ENCODE measurements at places on chromosomes 11 and 22.

- DNase-seq, result no peak
These were observed 44.2 kb downstream of the NAV2 start for GRCh38 chr11:19756675-19757475.

DNA sequence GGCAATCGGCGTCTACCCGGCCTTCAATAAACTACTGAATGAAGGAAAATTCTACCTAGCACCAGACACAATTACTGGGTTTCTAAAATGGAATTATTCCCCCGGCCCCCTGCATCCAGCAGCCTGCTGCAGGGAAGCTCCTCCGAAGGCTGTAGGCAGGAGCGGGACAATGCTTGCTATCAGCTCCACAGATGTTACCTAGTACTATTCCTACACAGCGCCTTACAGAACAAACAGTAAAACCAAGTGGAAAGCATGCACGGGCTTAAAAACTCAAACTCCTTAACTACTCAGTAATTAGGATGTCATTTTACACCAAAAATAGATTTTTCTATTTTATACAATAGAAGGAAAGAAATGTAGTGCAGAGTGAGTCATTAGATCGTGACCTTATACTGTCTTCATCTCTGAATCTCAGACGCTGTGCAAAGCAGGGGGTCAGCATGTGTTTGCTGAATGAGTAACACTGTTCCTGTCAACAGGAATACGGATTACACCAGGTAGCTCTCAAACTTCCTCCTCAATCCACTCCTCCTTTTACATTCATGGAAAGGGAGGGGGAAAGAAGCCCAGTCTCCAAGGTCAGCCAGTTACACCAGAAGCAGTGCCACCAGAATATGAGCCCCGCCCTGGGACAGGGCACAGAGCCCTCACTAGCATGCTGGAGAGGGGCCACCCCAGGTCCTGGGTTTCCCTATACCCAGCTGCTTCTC is 74.9 kb downstream of the PACSIN2 start:
- no peak for DNase-seq

DNA sequence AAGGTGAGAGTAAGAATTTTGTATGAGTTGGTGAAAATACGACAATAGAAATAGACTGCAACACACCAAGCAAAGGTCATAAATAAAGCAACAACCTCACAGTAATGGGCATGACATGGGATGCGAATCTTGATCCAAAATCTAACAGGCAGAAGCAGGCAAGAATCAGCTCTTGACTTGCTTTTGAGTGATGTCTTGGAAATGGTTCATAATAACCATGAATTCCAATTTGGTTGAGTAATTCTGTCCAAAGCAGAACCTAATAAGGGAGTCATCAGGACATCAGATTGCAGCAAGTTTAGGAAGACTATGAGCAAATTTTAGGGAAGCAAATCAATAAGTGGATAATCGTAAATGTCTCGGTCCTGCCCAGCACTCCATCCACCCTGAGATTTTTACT is 224.0 kb upstream of the ISX start:
- DNase-seq, result no peak

GRCh38 chr11:121435551-121436511 is 16.3 kb upstream of the SORL1 start:
- DNase-seq, result no peak

GRCh38 chr11:28822576-28822975 is 714.4 kb downstream of the METTL15 start:
- no peak for DNase-seq

DNA sequence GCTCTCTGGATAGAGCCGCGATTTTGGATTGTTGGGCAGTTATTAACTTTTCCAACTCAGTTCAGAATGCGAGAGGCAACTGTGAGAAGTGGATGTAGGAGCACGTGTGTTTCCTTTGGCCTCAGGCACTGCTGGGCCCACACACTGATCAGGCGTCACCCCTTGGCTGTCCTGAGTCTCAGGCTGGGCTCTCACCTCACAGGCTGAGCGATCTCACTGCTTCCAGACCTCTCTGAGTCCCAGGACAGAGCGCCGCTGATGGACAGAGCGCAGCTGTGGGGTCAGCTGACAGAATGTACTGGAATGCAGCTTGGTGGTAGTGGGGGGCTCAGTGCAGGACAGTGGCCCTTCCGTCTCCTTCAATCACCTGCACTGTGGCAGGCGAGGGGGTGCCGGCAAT is 516.2 kb downstream of the TBC1D22A start:
- DNase-seq, result no peak

DNA sequence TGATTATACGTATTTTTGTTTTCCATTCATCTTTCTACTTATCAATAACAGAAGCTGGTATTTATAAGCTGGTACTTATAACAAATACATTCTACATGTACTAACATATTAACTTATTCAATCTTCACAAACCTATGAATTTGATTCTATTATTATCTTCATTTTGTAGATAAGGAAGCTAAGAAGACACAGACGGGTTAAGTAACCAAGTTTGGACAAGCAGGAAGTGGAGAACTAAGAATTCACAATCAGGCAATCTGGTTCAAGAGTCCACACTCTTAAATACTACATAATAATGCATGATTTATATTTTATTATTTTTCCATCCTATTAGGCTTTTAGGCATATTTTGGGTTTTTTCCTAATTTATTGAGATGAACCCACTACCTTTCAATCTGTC is 25.0 kb downstream of the FCHSD2 start:
- DNase-seq, result no peak
